ENCODE measurements at places on chromosomes 11 and 22.

GRCh38 chr11:46526216-46527215 lies 67.3 kb downstream of the AMBRA1 start:
- DNase-seq: no peak

- DNase-seq: no peak
Measured at GRCh38 chr11:122170815-122171475, 54.9 kb upstream of the BLID start.

DNA sequence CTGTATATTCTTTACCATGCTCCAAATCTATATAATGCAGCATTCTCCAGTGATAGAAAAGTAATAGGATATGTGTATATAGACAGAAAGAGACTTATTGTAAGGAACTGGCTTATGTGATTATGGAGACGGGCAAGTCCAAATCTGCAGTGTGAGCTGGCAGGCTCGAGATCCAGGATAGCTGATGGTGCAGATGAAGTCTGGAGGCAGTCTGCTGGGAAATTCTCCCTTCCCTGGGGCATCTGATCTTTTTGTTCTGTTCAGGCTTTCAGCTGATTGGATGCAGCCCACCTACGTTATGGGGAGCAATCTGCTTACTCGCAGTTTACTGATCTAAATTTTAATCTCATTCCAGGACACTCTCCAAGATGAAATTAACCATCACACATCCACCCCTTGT lies 73.2 kb downstream of the GRK3 start:
- no peak for DNase-seq

DNA sequence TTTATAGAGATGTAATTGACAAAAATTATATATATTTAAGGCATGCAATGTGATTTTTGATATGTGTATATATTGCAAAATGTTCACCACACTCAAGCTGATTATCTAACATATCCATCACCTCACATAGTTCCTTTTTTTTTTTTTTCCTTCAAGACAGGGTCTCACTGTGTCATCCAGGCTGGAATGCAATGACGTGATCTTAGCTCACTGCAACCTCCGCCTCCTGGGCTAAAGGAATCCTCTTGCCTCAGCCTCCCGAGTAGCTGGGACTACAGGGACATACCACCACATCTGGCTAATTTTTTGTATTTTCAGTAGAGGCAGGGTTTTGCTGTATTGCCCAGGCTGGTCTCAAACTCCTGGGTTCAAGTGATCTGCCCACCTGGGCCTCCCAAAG lies 65.1 kb upstream of the SLC35C1 start:
- DNase-seq: no peak

GRCh38 chr11:102026217-102026616 lies 21.0 kb upstream of the CFAP300 start:
- no peak for DNase-seq

DNA sequence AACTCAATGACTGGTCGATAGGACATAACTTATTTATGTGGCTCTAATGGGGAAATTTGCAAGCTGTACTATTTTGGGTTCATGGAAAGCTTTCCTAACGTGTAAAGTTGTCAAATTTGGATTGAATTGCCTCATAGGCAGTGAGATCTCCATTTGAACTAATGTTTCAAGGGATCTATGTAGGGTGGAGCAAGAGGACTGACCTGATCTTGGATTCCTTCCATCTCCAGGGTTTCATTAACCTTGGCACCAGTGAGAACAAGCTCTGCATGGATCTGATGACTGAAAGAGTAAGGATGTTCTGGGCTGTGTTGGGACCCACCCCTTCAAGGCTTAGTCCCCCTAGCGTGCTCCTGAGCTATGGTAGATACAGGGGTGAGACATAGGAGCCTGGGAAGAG lies 2.1 kb downstream of the ACCSL start:
- DNase-seq: no peak

- DNase-seq: peak; percentile 58
Measured at GRCh38 chr11:64246871-64247728, at the start of gene PPP1R14B. TSS of gene PPP1R14B (minus strand) at chr11:64246943. CDS start at chr11:64246673, 270 bp downstream.

GRCh38 chr22:48561676-48562075 lies 1266.0 kb downstream of the BRD1 start:
- no peak for DNase-seq

- no peak for DNase-seq
Measured at GRCh38 chr11:70476669-70477068, 78.3 kb downstream of the CTTN start.

DNA sequence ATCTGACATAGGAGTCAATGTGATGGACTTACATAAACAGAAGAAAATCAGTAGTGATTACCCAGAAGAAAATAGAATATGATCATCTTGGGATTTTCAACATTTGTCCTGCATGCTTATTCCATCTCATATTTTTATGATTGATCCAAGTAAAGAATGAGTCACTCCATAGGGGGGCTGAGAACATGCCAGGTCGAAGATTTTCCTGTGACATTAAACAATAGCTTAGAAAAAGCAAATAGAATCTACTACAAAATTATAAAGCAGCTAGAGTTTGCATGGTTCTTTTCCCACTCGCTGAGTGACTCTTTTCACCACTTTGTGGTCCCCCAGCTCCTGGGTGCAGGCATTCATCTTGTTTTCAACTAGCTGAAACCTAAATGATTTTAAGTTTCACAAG lies 56.3 kb downstream of the DDI1 start:
- no peak for DNase-seq

DNA sequence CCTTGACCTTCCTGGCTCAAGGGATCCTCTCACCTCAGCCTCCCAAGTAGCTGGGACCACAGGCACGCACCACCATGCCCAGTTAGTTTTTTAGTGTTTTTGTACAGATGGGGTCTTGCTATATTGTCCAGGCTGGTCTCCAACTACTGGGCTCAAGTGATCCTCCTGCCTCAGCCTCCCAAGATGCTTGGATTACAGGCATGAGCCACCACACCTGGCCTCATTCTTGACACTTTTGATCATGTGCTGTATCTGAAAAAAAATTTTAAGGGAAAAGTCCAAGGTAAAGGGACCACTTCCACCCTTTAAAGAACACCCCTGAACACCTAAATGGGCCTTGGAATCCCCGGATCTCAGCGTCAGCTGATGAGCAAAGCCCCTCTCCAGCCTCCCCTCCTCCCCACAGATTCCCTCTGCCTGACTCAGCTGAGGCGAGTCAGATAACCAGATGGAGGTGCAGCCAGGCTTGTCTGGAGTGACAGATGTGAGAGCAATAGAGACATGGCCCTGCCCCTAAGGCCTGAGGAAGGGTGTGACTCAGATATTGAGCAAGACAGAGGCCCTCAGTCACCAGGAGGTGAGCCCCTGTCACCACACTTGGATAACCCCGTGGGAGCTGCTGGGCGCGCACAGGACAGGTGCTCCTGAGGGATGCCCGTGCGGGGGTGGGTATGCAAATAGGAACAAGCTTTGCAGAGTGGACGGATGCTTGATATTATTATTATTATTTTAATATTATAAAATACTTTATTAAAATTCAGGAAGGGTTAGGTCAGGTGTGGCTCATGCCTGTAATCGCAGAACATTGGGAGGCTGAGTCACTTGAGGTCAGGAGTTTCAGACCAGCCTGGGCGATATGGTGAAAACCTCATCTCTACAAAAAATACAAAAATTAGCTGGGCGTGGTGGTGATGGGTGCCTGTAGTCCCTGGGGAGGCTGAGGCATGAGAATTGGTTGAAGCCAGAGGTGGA lies 5.0 kb upstream of the CCDC88B start:
- no peak for DNase-seq

DNA sequence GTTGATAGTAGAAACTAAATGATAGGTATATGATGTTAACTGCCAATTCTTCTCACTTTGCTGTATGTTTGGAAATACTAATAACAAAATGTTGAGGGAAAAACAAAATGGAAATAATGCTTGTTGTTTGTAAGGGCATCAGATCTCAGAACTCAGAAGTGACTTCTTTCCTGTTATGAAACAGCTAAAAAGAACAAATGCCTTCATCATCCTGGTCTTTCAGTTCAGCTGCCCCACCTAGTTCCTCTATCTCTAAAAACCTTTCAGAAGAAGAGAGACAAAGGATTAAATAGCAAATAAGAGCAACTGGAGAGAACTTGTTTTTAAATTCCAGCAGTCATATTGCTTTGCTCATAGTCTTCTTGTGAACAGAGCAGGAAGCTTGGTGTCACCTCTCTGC lies 345.3 kb upstream of the NCAM1 start:
- DNase-seq: no peak

- DNase-seq: peak; percentile 35
Measured at GRCh38 chr11:16082095-16083055, 274.0 kb downstream of the SOX6 start.

GRCh38 chr22:42385696-42386095 lies 46.5 kb downstream of the NFAM1 start:
- no peak for DNase-seq

- DNase-seq: no peak
Measured at GRCh38 chr11:75246006-75246670, 5.6 kb downstream of the TPBGL start.

- peak; percentile 78 for DNase-seq
Measured at GRCh38 chr11:8018484-8019313, 31.6 kb downstream of the EIF3F start.

DNA sequence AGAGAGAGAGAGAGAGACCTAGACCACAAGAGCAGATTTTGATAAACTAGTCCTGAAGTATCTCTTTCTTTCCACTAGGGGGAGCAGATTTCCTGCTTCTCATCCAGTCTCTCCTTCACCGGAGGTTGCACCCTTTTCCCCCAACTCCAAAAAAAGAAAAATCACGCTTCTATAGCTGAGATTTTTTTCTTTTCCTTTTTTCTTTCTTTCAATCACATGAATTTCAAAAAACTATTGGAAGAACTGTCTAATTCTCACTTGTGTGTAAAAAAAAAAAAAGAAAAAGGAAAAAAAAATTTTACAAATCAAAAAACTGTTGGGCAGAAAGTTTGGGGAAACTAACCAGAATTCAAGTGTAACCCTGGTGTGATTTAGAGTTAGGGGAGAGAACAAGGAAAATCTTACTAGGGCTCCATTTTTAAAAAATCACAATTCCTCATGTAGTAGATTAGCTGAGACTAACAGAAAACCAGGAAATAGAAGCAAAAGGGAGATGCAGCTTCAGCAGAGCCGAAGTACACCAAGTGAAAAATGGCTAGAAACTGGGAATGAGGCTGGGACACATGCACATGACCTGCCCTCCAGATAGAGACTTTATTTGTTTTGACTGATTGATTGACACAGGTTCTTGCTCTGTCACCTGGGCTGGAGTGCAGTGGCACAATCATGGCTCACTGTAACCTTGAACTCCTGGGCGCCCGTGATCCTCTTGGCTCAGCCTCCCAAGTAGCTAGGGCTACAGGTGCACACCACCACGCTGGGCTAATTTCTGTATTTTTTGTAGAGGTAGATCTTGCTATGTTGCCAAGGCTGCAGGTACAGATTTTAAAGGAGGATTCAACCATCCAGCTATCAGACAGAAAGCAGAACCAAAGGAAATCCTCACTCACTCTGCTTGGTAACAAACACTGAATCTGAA lies 27.1 kb downstream of the SDHD start:
- peak; percentile 13 for DNase-seq

- no peak for DNase-seq
Measured at GRCh38 chr11:50247309-50247874, 214.7 kb downstream of the OR4C45 start.

DNA sequence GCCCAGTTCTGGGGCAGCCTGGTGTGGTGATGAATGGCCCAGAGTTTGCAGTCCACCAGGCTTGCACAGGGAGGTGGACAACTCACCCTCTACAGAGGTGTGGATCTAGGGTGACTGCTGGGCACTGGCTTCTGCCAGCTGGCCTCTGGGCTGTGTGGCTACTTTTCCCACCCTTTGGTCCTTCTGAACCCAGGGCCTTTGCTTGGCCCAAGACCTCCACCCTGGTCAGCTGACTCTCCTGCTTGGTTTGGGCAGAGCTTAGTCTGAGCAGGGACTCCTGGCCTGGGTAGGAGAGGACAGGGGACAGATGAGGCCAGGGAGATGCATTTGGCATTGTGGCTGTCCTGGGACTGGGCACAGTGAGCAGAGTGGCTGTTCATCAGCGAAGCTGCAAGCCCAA lies 83.0 kb upstream of the SHANK2 start:
- DNase-seq: no peak

DNA sequence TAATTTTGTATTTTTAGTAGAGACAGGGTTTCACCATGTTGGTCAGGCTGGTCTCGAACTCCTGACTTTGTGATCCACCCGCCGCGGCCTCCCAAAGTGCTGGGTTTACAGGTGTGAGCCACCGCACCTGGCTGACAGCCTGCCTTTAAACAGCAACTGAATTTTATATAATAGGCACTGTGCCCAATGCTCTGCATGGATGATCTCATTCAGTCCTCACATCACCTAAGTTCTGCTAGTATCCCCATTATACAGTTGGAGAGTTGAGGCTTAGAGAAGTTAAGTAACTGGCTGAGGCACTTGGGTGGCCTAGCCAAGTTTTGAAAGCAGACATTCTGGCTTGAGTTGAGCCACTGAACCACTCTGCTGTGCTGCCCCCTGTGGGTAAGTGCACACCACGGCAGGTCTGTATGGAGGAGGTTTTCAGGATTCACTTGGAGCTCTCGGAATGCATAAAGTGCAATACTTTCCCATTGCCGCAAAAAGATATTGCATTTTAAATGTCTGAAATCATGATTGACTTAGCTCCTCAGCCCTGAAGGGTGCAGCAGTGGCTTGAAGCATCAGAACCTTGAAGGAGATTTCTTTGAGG lies 112.4 kb downstream of the LDLRAD3 start:
- no peak for DNase-seq

GRCh38 chr11:11931461-11932055 lies 76.9 kb downstream of the DKK3 start:
- DNase-seq: peak; percentile 75

GRCh38 chr22:28183078-28183860 lies 264.2 kb upstream of the PITPNB start:
- DNase-seq: no peak

DNA sequence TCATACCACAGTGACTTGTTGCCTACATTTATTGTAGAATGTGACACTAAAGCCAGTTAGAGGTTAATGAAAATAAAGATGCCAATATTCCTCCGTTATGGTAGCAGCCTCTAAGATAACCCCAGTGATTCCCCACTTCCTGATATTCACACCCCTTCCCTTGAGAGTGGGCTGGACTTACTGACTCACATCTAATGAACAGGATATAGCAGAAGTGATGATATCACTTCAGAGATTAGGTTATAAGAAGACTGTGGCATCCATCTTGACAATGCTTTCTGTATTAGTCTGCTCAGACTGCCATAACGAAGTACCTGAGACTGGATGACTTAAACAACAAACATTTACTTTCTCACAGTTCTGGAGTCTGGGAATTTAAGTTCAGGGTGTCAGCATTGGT lies 149.6 kb upstream of the MTNR1B start:
- no peak for DNase-seq

DNA sequence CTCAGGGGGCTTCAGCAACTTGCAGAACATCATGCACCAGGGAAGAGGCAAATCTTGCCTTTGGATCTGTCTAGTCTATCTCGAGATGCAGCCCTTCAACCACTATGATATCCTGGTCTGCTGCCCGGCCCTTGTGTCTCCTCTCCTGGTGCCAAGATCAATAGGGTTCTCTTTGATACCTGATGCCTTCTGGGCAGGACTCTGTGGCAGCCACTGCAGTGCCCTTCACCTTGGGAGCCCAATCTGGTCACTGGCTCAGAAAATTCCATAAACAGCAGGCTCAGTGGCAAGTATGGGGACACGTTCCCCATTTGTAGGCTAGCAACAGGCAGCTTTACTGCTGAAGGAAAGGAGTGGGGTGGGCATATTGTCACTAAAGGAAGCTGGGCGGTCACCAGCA lies 23.4 kb downstream of the SYN3 start:
- no peak for DNase-seq

GRCh38 chr11:61860054-61860903 lies 31.1 kb downstream of the FADS3 start:
- DNase-seq: no peak

- DNase-seq: no peak
Measured at GRCh38 chr22:20859615-20860014, 808 bp downstream of the SNAP29 start.

- DNase-seq: no peak
Measured at GRCh38 chr11:125124618-125124992, 13.2 kb upstream of the TMEM218 start.
